GM04504 (cell line): ENCODE measurements at places on chromosomes 1 and 21.

- DNase-seq, result no peak
Measured at GRCh38 chr1:248406721-248407692, 4.2 kb downstream of the OR2T1 start.

DNA sequence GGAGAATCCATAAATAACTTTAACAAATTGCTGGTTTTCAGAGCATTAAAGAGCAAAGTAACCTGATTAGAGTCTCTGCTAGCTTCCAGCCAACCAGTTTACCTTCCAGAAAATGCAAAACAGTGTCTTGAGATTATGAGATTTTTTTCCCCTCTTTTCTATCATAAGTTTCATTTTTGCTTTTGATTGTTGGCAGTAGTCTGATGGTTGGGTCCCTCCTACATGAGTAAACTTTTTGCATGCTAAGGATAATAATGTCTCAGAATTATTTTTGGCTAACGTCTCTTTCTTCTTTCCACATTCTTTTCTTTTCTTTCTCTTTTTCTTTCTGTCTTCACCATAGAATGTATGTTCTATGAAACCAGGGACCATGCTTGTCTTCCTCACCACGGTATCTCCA lies 6.3 kb upstream of the ADAMTS5 start:
- no peak for DNase-seq

GRCh38 chr1:193189442-193190095 lies 3.2 kb upstream of the B3GALT2 start:
- no peak for DNase-seq

GRCh38 chr21:40568807-40569206 lies 278.2 kb downstream of the DSCAM start:
- DNase-seq, result no peak

- no peak for DNase-seq
Measured at GRCh38 chr1:67372898-67373297, 57.3 kb downstream of the SERBP1 start.

DNA sequence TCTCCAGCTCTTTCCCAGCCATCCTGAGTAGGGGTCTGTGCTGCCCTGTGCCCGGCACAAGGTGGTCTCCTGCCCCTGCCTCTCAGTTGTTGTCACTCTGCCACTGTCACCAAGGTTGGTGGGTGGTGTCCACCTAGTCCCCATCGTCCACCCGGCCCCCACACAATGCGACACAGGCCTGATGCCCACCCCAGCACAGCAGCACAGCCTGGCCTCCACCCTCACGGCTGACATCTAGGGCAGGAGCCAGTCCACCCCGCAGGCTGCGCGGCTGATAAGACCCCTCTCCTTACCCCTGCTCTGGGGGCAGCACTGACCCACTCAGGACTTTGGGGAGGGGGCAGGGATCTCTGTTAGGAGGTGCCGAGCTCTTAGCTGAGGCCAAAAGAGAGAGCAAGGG lies 198.3 kb downstream of the LIPI start:
- DNase-seq, result no peak

GRCh38 chr1:150875197-150876118 lies 941 bp downstream of the ARNT start:
- DNase-seq, result no peak

DNA sequence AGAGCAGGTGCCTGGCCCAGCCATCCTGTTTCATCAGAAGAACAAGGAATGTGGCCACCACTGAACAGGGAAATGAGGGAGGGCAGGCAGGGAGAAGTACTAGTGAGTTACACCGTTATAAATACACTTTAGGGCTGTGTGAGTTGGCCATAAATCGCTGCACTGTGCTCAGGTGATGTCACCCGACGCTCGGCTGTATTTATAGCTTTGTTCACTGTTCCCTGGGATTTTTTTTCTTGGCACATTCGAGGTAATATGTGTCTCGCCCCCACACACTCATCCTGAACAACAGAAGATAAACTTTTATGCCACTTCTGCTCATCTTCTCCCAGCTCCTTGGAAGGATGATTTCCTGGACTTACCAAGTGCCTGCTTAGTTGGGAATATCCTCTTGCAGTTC lies 9.0 kb upstream of the KIRREL1 start:
- DNase-seq, result no peak

- DNase-seq, result no peak
Measured at GRCh38 chr1:206122686-206123085, 5.5 kb upstream of the AVPR1B start.

DNA sequence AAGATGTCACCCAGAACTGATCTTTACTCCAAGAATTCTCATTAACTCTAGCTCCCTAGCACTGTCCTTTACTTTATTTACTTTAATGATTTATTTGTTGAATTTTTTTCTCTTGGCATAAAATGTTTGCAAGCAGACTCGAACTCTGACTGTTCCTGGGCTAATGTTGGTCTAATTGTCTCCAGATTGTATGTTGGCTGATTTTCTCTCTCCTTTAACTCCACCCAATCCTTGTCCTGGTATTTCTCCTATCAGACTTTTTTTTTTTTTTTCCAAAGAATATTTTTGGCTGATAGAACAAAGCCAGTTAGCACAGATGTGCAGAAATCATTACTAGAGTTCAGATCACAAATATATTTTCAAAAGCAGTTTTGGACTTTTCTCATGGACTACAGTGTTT lies 82.6 kb downstream of the ATF6 start:
- DNase-seq, result peak; percentile 50

- no peak for DNase-seq
Measured at GRCh38 chr1:208536212-208536611, 292.0 kb upstream of the PLXNA2 start.

DNA sequence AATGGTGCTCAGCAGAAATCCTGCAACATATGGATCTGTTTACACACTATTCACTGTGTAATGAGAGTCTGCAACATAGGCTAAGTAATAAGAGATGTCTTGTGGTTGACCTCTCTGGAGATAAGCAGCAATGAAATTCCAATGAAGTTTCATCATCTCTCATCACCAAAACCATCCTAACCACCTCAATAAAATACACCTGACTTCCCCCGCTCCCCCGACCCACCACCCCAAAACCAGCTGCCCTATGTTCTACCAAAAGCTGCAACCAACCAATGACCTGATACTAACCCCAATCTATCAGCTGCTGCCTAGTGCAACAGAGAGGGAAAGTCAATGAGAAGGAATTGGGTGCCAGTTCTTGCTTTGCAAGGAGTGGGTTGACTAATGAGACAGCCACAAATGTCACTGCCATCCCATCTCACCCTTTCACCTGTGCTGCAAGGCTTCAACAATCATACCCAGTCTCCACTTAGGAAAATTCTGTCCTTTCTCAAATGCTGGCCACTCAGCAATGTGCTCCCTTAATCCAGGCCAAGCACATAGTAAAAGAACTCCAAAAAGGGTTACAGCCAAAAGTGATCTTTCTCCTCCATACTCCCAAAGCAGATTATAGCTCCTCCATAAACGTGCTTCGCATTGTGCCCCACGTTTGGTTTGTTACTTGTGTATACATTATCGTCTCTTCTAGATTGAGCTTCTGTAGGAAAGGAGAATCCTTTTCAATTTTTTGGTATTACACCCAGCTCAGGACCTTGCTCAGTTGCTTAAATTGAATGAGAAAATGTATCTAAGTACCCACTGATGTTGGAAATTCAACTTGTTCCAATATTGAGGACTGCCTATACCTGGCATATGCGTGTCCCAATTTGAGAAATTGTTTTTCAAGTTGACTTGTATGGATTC lies 29.0 kb downstream of the MRPL39 start:
- no peak for DNase-seq

- no peak for DNase-seq
Measured at GRCh38 chr1:7541629-7542028, 229.5 kb upstream of the VAMP3 start.

DNA sequence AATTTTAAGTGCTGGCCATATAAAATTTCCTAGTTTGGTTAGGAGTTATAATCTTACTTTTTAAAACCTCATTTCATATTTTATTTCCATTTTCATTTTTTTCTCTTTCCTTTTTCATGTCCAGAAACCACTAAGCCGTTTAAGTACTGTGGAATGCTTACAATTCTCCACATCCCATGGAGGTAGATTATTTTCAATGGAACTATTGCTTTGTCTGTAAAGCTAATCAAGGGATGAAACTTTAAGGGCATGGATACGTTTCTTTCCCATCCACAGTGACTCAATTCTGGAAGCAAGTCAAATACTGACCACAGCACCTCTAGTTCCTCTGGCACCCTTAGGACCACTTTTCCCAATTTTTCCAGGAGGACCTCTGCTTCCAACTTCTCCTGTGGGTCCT lies 139.1 kb upstream of the ZNHIT6 start:
- no peak for DNase-seq

GRCh38 chr1:60563777-60564535 lies 490.4 kb upstream of the C1orf87 start:
- DNase-seq, result no peak

DNA sequence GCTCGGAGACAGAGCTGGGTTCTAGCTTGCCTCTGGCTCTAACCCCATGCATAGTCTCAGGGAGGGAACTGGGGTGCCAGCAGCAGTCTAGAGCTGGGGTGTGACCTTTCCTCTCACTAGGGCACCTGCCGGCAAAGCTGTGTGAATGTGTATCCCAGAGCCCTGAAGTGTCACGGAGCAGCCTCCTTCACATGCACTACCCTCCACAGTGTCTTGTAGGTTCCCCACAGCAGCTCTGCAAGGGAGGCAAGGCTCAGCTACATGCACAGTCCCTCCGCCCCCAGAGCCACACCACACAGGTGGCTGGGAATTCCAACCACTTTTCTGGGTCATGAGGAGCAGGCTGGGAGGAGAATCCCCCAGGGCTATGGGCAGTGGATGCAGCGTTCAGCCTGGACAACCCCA lies 7.7 kb upstream of the HPCA start:
- DNase-seq, result no peak

GRCh38 chr1:43354471-43354870 lies 4.3 kb upstream of the CDC20 start:
- DNase-seq, result no peak

- DNase-seq, result no peak
Measured at GRCh38 chr1:3929126-3929525, 29.1 kb upstream of the C1orf174 start.

GRCh38 chr1:178572604-178573003 lies 59.7 kb downstream of the TEX35 start:
- DNase-seq, result no peak

DNA sequence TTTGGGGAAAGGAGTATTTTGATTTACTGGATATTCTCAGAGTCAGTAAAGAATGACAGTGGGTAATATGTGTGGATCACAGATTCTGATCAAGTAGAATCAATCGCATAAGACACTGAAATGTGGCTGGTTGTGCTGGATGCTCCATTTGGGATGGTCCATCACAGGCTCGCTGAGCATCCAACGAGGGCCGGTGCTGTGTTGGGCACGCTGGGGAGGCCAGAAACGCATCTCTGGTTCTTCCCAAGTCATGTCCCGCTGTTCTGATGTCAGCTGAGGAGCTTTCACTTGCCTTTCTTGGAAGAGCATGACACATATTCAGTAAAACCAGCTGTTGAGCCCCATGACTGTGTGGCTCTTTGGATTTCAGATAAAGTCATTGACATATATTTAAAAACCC lies 72.0 kb downstream of the UMODL1 start:
- no peak for DNase-seq

DNA sequence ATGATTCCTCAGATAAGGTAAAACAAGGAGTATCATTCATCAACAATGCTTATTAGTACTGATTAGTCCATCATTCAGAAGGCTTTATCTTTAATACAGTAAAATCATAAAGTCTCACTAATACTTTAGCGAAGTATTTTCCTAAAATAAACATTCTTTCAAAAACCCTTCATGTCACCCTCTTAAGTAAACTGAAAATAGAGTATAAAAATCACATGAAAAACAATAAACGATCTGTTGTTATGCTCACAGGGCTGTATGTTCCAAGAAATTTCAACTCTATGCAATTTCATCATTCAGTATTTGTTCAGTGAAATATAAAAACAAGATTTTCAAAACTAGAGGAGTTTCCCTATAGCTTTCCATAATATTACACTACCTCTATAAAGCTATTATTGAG lies 102.0 kb downstream of the DENND1B start:
- DNase-seq, result no peak

GRCh38 chr21:34997294-34997693 lies 51.8 kb downstream of the RUNX1 start:
- DNase-seq, result no peak

DNA sequence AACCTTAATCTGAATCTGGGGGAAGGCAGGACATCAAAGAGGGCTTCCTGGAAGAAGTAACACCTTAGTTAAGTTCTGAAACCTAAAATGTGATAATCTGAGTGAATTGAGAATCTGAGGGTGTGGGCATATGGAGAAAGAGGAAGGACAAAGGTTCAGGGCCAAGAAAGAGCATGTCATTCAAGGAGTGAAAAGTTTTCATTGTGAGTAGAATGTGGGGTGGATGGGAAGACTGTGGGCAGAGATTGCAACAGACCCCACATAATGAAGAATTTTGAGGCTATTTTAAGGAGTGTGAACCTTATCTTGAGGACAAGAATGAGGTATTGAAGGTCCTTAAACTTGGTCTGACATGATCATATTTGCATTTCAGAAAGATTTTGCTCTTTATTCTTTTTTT lies 227.2 kb downstream of the PTGER3 start:
- DNase-seq, result no peak
